ENCODE measurements at places on chromosomes 11 and 22.

- DNase-seq: no peak
Observed at GRCh38 chr22:26068571-26068970, 100.7 kb upstream of the SEZ6L start.

- no peak for DNase-seq
Observed at GRCh38 chr11:110471371-110471770, 41.6 kb downstream of the FDX1 start.

DNA sequence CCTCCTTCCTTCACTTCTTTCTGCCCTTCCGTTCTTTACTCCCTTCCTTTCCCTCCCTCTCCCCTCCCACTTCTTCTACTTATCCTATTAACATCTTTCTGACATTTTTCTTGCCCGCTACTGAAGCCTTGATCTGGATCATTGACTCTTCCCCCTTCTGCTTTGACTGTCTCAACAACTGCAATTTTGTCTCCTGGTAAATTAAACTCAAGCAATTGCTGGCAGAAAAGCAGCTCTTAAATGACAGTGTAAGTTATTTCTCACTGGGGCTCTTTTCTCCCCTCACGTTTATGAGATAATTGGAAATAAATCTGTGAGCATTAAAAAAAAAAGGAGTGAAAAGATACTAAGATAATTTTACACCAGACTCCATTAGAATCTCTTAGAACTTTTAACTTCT is 120.0 kb downstream of the SLC17A6 start:
- no peak for DNase-seq

GRCh38 chr11:44746894-44747293 is 20.1 kb downstream of the TSPAN18 start:
- no peak for DNase-seq

DNA sequence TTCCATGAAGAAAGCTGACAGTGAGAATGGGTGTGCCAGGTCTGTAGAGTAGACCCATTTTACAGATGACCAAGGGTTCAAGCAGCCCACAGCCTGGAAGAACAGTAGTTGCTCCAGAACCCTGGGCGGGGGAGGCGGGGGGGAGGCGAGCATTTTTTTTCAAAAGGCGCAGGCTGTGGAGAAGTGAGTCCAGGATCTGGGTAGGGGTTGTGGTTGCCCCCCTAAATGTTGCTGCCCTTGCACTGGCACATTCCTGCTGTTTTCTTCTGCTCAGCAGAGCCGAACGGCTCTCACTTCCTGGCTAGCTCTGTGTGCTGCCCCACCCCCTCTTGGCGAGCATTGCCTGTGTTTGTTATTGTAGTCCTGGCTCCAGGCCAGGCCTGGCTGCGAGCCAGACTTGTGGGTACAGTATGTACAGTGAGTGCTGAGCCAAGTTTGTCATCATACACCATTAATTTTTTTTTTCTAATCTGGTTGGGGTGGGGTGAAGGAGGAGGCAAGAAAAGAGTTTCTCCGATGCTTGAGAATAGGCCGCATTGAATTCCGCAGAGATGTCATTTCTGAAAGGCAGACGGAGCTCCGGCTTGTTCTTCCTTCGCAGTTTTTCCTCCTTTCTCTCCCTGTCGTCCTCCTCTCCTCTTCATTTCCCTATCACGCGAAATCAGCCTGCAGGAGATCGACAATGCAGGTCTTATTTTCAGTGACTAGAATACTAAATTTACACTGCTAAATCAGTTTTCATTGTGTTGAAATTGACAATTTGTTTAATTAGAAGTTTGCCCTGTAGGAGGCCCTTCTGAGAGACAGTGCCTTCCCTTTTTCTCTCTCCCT is 100.5 kb downstream of the ZBTB16 start:
- peak; percentile 69 for DNase-seq

- DNase-seq: no peak
Observed at GRCh38 chr11:86874304-86875056, 74.1 kb downstream of the PRSS23 start.

DNA sequence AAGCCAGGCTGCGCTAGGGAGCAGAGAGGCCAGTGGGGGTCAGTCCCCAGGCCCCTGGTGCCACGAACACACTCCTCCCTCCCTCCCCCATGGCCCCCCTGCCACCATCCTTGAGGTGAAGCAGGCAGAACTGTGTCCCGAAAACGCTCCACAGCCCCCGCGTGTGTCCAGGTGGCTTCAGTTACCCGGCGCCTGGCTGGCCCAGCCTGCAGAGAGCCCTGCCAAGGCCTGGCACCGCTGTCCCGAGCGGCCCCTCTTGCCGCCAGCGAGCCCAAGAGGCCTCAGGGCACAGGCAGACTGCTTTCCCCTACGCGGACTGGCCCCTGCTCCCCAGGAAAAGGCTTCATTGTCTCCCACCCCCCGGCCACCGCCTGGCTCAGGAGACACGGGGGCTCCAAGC is 27.7 kb downstream of the CDKN1C start:
- no peak for DNase-seq

DNA sequence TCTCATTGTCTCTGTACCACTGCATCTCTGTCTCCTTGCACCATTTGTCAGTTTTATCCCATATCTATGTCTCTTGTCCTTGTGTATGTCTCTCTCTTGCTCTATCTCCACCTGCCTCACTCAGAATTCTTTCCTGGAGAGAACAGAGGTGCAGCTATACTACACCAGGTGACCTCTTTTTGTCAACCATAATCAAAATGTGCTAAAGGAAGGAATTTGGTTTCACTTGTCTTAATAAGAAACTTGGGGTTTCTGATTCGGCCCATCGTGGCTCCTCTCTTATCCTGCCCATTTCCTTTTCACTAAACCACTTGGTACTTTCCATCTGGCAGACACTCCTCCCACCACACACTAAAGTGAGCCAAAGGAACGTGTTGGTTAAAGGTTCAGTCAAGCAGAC is 2.0 kb upstream of the C11orf42 start:
- no peak for DNase-seq

- no peak for DNase-seq
Observed at GRCh38 chr11:101894505-101894904, 20.3 kb upstream of the CEP126 start.

DNA sequence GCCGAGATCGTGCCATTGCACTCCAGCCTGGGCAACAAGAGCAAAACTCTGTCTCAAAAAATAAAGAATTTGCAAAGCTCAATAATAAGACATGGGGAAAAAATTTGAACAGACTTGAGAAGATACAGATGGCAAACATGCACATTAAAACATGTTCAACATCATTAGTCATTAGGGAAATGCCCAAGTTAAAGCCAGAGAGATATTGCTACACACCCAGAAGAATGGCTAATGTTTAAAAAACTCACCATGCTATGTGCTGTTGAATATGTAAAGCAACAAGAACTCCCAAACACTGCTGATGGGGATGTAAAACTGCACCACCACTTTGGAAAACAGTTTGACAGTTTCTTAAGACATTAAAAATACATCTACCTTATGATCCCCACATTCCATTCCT is 12.6 kb downstream of the LRRC75B start:
- no peak for DNase-seq

- no peak for DNase-seq
Observed at GRCh38 chr11:32435942-32436750, 807 bp upstream of the WT1 start.

DNA sequence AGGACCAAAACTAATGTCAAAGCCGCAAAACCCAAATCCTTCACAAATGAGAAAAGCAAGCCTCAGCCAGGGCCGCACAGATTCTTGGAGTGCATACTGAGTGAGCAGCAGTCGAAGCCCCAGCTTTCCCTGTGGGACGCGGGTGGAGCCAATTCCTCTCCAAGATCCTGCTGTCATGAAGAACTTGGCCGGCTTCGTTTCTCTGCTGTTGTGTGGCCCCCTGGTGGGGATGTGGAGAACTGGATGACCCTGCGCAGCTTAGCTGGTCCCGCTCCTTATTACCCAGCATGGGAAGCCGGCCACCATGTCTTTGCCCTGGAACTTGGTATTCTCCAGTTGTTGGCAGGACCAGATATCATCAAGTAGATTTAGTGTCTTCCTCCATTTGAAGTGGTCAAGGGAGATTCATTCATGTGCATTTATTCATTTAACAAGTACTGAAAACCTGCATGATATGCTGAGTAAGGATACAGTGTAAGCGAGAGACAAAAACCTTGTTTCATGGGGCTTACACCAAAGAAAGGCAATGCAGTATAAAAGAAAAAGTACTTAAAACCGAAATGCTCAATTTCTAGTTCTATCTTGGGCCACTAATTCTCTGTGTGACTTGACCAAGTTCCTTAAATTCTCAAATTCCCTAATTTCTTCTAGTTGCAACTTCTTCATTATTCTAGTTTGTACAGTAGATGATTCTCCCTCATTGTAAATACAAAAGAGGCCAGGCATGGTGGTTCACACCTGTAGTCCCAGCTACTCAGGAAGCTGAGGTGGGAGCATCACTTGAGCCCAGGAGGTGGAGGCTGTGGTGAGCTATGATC is 56.7 kb upstream of the CRTAM start:
- DNase-seq: peak; percentile 60

GRCh38 chr22:32700191-32700882 is 101.2 kb upstream of the TIMP3 start:
- no peak for DNase-seq

DNA sequence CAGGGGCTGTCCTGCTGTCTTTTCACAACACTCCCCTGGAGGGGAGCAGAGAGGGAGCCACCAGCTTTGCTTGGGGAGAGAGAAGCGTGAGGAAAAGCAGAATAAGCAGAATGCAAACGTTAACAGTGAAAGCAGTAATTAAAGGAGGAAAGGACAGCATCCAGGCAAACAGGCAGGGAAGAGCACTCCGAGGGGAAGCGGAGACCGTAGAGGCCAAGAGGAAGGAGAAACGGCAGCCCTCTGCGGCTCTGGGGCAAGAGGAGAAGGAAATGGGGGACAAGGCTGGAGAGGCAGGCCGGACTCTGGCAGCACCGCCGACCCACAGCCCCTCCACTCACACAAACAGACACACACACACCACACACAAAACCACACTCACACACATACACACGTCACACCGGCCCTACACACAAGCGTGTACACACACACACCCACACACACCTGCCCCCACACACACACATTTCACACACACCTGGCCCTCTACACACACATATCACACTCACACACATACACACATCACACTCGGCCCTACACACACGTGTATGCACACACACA is 449.8 kb downstream of the SOX6 start:
- DNase-seq: no peak

DNA sequence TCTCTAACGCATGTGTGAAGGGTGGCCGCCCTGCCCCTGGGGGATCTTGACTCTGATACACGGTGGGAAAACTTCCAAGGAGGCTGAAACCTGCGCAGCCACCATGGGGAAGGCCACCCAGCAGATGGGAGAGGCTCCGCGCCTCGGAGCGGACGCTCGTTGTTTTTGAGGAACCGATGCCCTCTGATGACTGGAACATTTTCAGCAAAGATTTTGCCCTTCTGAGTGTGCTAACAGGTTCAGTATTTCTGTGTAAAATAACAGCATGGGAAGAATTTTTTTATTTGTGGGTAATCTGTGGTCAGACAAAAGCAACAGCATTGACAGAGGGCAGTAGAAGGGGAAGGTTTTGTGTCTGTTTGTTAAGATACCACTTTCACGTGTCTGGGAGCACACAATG is 16.7 kb downstream of the MB start:
- DNase-seq: no peak

DNA sequence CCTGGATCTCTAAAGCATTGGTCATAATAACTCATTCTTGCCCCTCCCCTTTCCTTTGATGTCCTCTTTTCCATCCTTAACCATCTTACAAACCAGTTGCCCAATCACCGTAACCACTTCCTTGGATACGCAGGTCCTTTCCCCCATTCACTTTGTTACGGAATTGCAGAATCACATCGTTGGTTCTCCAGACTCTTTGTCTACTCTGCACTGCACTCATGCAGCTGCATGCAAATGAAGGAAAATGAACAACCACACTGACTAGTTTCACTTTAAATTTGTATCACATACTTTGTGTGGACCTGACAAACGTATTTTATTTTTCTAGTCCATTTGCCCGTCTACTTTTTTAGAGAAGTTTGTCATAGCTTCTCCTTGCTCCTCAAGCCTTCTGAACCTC is 69.9 kb downstream of the SLC5A12 start:
- no peak for DNase-seq

- DNase-seq: no peak
Observed at GRCh38 chr11:25910086-25910485, 421.8 kb upstream of the ANO3 start.

All from activated CD8-positive, alpha-beta memory T cell treated with anti-CD3 and anti-CD28 coated beads for 1 hour (primary cell).